ENCODE measurements at places on chromosomes 2 and 18.

GRCh38 chr18:9742524-9743131, 34.5 kb downstream of the RAB31 start:
- DNase-seq, result no peak

GRCh38 chr2:70111752-70112591, 24.7 kb downstream of the PCBP1 start:
- no peak for DNase-seq

GRCh38 chr2:8803658-8804379, 33.6 kb downstream of the KIDINS220 start:
- DNase-seq, result no peak

- no peak for DNase-seq
Measured at GRCh38 chr2:11016735-11017388, 105.1 kb downstream of the KCNF1 start.

DNA sequence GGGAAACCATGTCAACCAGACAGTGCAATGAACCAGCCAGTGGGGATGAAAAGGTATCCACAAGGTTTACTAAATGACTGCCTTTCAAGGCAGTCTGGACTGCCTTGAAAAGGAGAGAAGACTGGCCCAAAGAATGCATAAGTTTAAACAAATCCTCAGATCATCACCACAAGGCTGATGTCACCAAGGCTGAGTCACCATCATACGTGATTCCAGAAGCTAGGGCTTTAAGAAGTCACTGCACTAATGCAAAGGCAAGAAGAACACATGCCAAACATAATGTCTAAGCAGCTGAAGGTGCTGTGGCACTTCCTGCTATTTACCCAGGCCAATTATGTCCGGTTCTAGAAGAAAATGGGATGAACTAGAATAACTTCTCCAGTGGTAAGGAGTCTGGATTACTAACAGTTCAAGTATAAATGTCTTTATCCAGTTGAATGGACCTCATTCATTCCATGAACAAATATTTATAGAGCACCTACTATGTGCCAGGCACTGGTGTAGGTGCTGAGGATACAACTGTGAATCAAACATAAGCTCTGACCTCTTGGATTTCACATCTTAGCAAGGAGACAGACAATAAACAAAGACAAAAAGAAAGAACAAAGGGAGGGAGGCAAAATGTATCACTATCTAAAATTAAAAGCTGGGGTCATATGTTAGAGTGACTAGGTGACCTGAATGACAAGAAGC, 37.6 kb upstream of the ONECUT2 start:
- DNase-seq, result no peak

DNA sequence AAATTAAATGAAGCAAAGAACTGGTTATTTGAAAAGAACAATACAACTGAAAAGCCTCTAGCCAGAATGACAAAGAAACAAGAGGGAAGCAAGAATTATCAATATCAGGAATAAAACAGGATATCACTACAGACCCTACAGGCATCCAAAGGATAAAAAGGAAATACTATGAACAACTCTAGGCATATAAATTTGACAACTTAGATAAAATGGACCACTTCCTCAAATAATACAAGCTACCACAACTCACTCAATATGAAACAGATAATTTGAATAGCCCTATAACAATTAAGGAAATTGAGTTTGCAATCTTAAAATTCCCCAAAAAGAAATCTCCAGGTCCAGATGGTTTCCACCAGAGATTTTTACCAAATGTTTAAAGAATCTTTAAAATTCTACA, 19.8 kb downstream of the RPRD1A start:
- no peak for DNase-seq

GRCh38 chr2:197216361-197216979, 94.1 kb downstream of the ANKRD44 start:
- DNase-seq, result no peak

DNA sequence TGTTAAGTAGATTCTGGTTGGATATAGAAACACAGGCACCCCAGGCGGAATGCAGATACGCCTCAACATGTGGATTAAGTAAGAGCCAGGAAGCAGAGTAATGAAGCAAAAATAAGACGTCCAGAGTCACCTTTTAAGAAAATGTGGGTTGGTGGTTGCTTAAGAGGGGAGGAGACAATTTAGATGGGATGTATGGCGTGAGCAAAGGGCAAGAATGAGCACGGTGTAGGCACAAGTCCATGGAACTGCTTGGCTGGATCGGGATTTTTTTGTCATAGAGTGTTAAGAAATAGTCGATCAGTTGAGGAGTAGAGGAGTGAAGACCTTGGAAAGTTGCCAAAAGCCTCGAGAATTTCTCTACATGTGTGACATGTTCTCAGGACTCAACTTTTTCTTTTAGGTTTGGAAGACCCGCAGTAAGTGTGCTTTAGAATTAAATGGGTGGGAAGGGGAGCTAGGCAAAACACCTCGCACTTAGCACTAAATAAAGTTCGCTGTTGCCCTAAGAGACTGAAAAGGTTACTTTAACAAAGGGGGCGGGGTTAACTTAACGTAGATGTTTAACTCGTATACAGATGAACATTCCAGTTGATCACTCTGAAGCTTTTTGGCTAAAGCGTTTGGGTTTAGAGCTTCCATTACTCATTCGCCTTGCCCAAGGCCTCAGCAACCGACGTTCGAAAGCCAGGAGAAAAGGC, 716 bp upstream of the SLC39A10 start:
- no peak for DNase-seq

GRCh38 chr18:58490238-58490637, 138.7 kb downstream of the ALPK2 start:
- DNase-seq, result no peak

DNA sequence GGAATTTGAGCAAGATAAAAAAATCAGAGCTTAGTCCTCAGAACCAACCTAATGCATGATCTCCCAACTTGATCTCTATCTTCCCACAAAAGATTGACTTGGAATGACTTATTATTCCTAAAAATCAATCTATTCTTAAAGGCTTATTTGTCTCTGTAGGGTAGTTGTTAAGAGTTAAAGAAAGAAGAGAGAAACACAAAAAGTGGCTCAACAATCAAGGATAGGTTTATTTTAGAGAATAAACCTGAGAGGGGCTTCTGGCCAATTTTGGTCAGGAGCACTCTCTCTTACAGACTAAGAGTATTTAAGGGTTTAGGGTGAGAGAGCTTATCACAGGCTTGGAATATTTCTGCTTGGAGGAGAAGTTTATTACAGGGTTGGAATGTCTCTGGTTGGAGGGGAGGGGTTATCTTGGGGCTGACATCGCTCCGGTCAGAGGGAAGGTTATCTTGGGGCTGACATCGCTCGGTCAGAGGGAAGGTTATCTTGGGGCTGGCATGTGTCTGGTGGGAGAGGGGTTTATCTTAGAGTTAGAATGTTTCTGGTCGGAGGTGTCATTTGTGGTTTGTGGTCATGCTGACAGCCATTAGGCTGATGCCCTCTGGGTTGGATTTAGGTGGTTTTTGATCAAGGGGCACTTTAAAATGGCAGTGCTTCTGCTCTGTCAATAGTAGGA, 2.4 kb upstream of the MFF start:
- no peak for DNase-seq

- peak; percentile 50 for DNase-seq
Measured at GRCh38 chr18:79523736-79524180, 128.0 kb downstream of the NFATC1 start.

DNA sequence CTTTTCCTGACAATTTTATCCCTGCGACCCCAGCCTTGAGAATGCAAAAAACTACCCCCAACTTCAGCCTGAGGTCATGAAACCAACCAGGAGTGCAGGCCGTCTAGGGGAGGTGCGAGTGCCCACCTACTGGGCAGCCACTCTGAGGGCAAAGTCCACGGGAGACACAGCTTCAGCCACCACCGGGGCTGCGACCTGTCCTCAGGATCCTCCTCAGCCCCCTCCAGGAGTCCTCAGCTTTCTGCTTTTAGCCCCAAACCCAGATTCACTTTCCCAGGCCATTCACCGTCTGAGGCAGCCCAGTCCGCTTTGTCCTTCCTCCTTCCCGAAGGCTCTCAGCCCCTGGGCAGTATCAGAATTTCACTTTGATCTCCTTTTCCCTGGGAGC, 210.2 kb upstream of the TNP1 start:
- DNase-seq, result peak; percentile 35

- no peak for DNase-seq
Measured at GRCh38 chr2:182415771-182416170, 11.1 kb downstream of the PDE1A start.

- no peak for DNase-seq
Measured at GRCh38 chr18:34838669-34839068, 128.6 kb downstream of the DTNA start.

DNA sequence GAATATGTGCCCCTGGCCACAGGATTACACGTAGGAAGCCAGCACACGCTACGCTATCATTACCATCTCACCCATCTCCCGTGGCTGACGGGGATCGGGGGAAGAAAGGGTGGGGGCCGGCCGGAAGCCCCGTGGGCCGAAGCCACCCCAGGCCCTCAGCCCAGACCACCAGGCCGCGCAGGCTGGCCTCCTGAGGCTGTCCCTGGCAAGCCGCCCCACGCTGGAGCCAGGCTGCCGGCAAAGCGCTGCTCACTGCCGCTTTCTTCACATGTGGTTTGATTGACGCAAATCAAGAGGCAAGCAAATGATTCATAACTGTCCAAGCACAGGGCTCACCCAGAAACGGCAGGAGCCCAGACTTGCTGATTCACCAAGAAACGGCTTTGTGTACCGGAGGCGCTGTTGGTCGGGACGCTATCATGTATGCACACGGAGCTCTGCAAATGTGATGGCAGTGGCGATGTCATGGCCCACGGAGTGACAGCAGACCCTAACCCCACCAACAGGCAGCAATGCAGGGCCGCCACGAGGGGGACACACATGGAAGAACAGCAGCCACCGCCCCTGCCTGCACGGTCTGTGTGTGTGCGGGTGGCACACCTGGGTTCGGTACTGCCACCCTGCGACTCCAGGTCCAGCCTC, 125.7 kb downstream of the HDAC4 start:
- DNase-seq, result peak; percentile 95

DNA sequence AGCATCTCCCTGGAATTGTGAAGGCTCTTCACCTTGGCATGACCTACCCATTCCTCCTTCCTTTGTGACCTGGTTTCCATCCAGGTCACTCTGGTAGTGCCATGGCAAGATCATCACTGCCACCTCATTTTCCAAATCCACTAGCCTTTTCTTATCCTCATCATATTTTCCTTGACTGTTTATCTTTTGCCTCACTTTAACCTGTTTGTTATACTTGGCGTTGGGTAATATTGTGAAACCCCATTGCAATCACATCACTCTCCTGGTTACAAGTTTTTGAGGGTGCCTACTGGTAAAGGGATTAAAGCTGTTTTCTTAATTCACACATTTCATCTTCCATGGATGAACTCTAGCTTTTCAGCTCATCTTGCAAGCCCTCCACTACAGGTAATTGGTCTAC, 39.1 kb upstream of the IGFBP2 start:
- DNase-seq, result no peak

- DNase-seq, result no peak
Measured at GRCh38 chr2:174683392-174683759, 80.9 kb downstream of the CHRNA1 start.

DNA sequence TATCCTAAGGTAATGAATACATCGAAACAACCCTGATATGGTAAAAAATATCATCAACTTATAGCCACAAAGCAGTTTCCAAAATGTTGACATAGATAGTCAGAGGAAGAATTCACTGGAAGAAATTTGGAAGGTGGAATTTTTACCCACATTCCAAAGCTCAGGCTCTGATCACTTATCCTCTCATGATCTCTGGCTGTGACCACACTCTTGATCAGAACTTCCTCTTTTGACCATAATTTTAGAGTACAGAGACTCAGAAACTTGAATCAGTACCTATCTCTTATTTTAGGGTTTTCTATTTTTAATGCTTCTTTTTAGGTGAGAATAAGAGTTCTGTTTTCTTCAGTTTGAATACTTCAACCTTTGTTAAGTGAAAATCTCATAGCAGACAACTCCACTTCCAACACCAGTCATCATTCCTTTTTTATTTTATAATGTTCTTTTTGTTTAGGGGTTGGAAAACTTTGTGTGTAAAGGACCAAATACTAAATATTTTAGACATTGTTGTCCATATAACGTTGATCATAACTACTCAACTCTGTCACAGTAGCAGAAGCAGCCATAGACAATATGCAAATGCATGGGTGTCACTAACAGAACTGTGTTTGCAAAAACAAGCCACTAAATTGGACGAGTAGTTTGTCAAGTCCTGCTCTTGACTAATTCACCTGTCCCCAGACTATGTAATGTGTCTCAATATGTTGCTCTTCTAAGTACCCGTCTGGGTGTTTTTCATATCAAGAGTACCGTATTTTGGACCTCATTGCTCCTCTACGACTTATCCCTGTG, 891.6 kb upstream of the CRIM1 start:
- no peak for DNase-seq

- no peak for DNase-seq
Measured at GRCh38 chr18:61955644-61956043, 62.8 kb upstream of the RNF152 start.

DNA sequence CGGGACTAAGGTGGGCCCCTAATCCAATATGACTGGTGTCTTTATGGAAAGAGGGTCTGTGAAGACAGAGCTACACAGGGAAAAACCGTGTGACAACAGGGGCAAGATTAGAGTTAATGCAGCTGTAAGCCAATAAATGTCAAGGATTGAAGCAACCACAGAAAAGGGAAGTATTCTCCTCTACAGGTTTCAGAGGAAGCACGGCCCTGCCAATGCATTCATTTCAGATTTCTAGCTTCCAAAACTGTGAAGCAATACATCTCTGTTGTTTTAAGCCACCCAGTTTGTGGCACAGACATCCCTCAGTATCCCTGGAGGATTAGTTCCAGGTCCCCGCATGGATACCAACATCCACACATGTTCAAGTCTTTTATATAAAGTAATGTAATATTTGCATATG, 48.8 kb downstream of the SPP2 start:
- no peak for DNase-seq

GRCh38 chr2:84924173-84925106, 19.0 kb downstream of the TMSB10 start:
- DNase-seq, result no peak

- no peak for DNase-seq
Measured at GRCh38 chr2:127110985-127111384, 4.0 kb upstream of the BIN1 start.

DNA sequence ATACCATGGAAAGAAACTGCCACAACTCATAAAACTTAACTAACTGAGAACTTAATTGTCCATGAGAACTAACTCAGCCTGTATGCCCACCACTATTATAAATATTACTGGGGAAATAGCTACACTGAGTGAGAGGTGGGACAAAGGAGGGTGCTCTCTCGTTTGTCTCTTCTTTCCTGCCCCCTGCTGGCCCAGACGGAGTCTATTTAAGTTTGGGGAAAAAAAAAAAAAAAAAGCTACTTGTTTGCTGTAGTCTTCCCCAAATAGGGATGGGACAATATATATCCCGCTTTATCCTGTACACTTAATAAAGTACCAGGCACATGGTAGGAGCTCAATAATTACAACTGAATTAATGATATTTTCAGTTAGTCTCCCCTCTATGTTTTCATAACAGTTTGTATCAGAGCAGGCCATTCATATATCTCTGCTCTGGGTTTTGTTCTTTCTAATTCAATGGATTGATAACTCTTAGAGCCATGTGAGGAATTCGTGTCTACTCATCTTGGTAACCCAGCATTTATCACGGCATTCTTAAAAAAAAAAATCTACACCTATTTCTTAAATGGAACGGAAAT, 647.6 kb upstream of the PKDCC start:
- no peak for DNase-seq

- DNase-seq, result no peak
Measured at GRCh38 chr2:231606941-231607340, 14.3 kb downstream of the TEX44 start.

Data from coronary artery (tissue), 2 donors.